ENCODE measurements at places on chromosomes 4 and X.

DNA sequence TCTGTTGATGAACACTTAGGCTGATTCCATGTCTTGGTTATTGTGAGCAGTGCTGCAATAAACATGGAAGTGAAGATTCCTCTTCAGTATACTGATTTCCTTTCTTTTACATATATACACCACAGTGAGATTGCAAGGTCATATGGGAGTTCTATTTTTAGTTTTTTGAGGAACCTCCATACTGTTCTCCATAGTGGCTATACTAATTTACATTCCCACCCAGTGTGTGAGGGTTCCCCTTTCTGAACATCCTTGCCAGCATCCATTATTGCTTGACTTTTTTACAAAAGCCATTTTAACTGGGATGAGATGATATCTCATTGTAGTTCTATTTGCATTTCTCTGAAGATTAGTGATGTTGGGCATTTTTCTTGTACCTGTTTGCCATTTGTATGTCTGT, 80.5 kb upstream of the GALNT7 start:
- no peak for DNase-seq

GRCh38 chr4:151665022-151665784, 95.6 kb downstream of the GATB start:
- no peak for DNase-seq

DNA sequence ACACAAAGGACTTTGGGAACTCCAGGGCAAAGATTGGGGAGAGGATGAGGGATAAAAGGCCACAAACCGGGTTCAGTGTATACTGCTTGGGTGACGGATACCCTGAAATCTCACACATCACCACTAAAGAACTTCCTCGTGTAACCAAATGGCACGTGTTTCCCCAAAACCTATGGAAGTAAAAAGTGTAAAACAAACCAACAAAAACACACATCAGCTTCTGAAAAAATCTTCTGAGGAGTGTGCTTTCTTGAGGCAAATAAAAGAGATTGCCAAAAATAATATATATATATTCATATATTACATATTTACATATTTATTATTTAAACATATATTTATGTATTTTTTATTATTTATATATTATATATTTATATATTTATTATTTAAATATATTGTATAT, 3.9 kb downstream of the P2RY8 start:
- DNase-seq, result no peak

- no peak for DNase-seq
These were observed 121.7 kb downstream of the RBM47 start for GRCh38 chr4:40507977-40508376.

- no peak for DNase-seq
These were observed 27.4 kb downstream of the APELA start for GRCh38 chr4:164904336-164904735.

DNA sequence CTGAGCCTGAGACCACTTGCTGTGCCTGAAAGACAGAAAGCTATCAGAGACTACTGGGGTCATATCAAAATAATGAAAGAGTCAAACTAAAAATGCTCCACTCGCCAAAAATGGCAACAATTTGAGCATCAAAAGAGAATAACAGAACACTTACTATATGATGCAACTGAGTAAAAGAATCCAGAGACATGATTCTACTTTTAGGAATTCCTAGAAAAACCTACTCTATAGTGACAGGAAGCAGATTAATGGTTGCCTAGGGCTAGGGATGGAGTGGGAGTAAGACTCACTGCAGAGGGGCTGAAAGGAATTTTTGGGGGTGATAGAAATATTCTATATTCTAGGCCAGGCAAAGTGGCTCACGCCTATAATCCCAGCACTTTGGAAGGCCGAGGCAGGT, 29.4 kb upstream of the SLAIN2 start:
- DNase-seq, result no peak

- DNase-seq, result no peak
These were observed 86.0 kb downstream of the PARM1 start for GRCh38 chr4:75018811-75019479.

DNA sequence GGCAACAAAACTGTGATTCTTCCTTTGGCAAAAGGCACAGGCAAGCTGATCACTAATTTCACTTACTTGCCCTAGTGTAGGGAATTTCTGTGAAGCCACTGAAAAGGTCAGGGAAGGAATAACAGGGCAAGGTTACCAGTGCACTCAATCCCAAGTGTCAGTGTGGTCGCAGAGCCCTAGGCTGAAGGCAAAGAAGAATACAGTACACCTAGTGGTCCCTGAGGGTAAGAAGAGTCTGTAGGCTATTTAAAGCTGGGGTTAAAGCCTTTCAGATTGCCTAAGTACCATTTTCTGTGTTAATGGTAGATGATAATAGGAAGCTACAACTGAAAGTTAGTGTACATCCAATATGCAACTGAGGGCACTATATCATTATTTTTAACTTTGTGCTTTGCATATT, 173.6 kb upstream of the NRK start:
- DNase-seq, result no peak

DNA sequence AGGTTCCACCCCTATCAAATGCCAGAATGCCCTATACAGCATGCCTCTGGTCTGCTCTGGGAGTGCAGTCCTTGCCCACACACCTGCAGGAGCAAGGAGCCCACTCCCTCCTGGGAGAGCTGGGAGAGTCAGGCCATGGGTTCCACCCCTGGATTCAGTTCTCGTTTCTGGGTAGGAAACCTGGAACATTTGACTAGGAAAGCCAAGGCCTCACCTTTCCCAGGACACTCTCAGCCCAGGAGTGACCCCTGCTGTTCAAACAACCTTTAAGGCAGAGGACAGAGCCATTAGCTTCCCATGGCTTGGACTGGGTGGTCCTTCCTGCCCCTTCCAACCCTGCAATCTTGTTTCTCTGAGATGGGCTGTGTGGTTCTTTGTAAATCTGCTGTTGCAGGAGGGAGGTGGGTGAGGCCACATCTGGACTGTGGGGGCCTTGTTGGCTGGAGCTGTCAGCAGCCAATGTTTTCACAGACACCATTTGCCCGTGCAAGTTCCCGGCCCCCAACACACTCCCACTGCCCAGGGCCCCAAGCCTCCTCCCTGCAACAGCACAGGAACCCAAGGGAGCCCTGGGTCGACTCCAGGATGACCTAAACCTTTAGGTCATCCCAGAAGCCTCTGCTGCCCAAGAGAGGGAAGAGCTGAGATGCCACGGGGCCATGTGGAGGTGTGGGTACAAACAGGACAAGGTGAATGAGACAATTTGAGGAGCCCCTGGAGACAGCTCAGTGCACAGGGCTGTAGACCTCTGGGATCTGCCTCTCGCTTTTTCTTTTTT, 104.4 kb downstream of the PJA1 start:
- peak; percentile 15 for DNase-seq

DNA sequence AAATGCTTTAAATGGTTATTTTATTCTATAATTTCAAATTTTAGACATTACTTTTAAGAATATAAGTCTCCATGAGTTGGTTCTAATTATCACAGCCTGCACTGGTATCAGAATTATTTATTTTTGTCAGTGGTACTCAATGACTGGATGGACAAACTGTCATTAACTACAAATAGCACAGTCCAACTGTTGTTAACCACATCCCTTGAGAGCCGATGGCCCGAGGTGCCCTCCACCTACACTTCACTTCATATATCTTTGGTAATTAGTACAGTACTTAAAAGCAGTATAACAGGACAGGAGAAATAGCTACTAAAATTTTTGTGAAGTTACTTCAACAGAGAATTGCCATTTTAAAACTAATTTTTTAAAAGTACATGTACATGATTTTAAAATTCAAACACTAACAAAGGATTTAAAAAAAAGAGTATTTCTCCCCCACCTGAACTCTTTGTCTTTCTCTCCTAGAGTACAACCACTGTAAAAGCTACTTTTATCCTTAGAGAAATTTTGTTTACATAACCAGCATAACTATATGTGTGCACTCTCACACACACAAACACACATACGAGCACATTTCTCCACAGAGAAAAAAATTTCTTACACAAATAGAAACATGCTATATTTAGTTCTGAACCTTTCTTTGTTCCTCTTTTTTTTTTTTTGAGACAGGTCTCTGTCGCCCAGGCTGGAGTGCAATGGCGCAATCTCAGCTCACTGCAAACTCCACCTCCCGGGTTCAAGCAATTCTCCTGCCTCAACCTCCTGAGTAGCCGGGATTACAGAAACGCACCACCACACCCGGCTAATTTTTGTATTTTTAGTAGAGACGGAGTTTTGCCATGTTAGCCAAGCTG, 6.5 kb downstream of the TIFA start:
- no peak for DNase-seq

- no peak for DNase-seq
These were observed 64.1 kb downstream of the PARM1 start for GRCh38 chr4:74996996-74997395.

- DNase-seq, result no peak
These were observed 12.9 kb downstream of the SHROOM4 start for GRCh38 chrX:50801135-50801534.

DNA sequence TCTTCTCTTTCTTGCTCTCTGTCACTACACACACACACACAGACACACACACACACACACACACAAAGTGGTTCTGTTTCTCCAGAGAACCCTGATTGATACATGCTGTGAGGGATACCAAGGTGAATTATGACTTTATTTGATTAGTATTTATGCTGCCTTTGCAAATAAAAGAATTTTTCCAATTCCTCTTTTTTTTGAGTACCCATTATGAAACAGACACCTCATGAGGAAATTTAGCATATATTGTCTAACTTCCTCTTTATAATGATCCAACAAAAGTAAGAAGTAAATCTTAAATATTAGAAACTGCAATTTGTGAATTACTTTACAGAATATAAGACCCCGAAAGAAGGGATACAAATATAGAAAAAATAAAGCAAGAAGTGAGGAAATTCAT, 14.3 kb upstream of the RAB28 start:
- no peak for DNase-seq

GRCh38 chr4:117793845-117794480, 240.3 kb upstream of the NDST3 start:
- DNase-seq, result no peak

GRCh38 chr4:84496331-84496705, 2.8 kb downstream of the NKX6-1 start:
- no peak for DNase-seq

DNA sequence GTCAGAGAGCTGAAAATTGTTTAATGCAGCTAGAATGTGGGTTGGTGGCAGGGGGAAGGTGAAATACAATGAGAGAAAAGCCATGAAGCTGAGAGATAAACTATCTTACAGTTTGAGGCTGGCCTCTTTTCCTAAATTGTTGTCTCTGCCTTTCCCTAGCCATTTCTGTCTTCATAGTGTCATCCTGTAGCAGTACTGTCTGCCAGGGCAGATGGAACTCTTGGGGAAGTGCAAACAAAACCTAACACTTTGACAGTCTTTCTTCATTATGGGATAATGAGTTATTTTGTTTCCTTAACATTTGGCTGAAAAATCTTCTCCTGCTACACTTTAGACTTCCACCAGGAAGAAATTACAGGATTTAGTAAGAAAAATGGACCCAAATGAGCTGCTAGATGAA, 197.8 kb upstream of the ARX start:
- DNase-seq, result no peak

DNA sequence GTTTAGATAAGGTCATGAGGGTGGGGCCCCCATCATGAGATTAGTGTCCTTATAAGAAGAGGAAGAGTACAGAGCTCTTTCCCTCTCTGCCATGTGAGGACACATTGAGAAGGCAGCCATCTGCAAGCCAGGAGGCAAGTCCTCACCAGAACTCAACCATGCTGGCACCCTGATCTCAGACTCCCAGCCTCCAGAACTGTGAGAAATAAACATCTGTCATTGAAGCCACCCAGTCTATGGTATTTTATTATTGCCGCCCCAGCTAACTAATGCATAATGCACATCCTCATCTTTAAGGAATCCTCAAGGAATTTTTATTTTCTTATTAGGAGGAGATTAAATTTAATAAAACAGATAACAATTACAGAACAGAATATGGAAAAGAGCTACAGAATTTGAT, 16.7 kb upstream of the EXOSC9 start:
- DNase-seq, result no peak

- no peak for DNase-seq
These were observed 836 bp downstream of the GPM6A start for GRCh38 chr4:175811228-175811627.

- DNase-seq, result no peak
These were observed 272.8 kb upstream of the GATB start for GRCh38 chr4:152033621-152034020.

GRCh38 chr4:76809594-76810305, 88.2 kb downstream of the SOWAHB start:
- DNase-seq, result no peak

DNA sequence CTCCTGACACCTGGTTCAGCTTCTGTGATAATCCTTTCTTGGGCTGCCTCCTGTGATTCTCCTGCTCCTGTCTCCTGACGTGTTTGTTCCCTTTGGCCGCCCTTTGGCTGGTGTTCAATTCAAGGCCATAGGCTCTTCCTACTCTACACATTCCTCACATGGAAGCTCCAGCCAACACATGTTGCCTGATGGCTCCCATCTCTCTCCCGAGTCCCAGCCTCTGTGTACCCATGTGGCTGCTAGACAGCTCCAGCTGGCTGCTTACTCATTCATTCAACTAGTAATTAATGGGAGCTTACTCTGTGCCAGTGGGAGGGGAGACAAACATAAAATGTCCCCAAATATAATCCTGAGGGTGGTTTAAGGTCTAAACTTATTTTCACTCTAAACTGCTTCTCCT, 9.2 kb upstream of the MED28 start:
- no peak for DNase-seq

DNA sequence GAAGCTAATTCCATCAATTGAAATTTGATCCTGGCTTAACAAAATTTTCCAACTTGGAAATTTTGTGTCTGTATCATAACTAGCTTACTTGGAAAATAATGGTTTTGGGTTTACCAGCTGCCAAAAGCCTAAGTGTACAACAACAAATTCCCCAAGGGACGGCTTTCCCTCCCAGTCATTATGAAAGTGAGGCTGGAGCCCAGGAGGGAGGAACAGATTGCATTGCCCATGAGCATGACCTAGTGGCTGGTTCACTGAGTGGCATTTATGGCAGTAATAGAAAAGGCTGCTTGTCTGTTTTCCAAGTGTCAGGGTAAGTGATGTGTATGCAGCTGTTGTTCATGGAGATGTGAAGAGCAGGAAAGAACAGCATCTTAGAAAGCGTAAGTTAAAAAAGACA, 70.8 kb upstream of the HHIP start:
- no peak for DNase-seq

DNA sequence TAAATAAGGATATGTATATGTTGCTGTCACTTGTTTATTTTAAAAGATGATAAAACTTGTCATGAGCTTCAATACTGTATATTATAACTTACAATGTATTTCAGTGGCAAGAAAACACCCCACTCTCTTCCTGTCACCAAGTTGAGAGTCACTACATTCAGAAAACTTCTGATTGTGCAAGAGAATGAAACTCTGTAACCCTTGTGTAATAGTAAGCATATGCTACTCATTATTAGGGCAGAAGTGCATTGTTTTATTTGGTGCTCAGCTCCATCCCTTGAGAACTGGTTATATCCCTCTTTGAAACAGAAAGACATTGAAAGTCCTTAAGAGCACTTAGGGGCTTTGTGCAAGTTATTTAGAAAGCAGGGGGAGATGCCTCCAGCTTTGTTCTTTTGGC, 594.5 kb downstream of the ARAP2 start:
- no peak for DNase-seq

DNA sequence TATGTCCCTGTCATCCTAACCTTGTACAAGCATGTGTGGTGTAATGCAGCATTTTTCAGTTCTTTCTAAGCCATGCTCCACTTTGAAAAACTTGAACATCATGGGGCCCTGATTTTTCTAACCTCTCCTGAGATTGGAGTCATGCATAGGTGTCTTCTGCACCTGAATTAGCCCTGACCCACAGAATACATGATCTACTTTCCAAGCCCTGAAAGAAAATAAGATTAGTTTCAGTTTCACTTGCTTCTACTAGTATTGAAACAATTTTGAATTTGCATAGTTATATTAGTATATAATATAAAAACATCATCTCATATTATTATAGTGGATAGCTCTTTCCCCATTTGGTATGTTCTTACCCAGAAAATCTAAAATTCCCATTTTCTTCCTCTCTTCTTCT, 178.2 kb downstream of the HS3ST1 start:
- no peak for DNase-seq
